ENCODE measurements at places on chromosomes 13 and 19. TPM values are rescaled to one million over a fixed set of nuclear protein-coding genes. Genes with fewer than 3 reads are reported as not detected.

The CGB1 gene
- not detected for total RNA-seq

The BRME1 gene
- 6.1 TPM for total RNA-seq

The TUBB4A gene
- 41.7 TPM for total RNA-seq

The FBXO46 gene
- 44.7 TPM for total RNA-seq

The PSG5 gene
- total RNA-seq, result not detected

The ZNF256 gene
- 7.3 TPM for total RNA-seq

The ICAM4 gene
- not detected for total RNA-seq

The CIRBP gene
- 465 TPM for total RNA-seq

The NRTN gene
- 2.1 TPM for total RNA-seq

The ZNF583 gene
- 11.3 TPM for total RNA-seq

The IRGC gene
- not detected for total RNA-seq

- H3K27me3 ChIP-seq, result no peaks in the 10 kb centered on the region
- no peak for DNase-seq
- no peak overlapping the region for H3K27ac ChIP-seq
These were observed 39.9 kb downstream of the DPRX start for GRCh38 chr19:53671663-53672062.

GRCh38 chr19:53994811-53995210 is 3.4 kb downstream of the CACNG6 start:
- H3K27me3 ChIP-seq, result peaks cover 42% of the 10 kb centered on the region
- H3K4me3 ChIP-seq, result no peak overlapping the region
- no peak for DNase-seq
- no peaks in the 10 kb centered on the region for H3K36me3 ChIP-seq
- H3K4me1 ChIP-seq, result peaks cover 3% of the 10 kb centered on the region

DNA sequence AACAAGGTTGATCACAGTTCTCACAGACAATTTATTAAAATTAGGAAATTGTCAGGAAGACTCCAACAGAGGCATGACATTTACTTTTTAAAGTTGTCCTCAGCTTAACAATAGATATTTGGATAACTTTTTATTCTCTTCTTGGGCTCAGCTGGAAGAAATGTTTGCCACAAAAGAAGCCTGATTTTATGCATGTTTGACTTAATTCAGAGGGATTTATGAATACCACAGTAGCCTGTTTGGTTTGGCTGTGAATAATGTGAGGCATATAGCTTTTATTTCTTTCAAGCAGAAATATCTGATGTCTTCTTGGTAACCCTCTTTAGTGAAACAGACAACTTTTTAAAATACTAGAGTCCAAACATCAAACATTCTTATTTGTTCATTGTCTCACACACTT is 1464.5 kb upstream of the SLC10A2 start:
- H3K36me3 ChIP-seq, result no peaks in the 10 kb centered on the region
- no peak for DNase-seq
- peaks cover 1% of the 10 kb centered on the region for H3K4me1 ChIP-seq
- no peaks in the 10 kb centered on the region for H3K27me3 ChIP-seq

- H3K27me3 ChIP-seq, result peaks cover 14% of the 10 kb centered on the region
- H3K36me3 ChIP-seq, result peaks cover 3% of the 10 kb centered on the region
- H3K4me3 ChIP-seq, result no peak overlapping the region
- no peak for DNase-seq
- no peak overlapping the region for H3K27ac ChIP-seq
- peaks cover 2% of the 10 kb centered on the region for H3K4me1 ChIP-seq
These were observed 9.9 kb upstream of the ZNF227 start for GRCh38 chr19:44202470-44202869.

DNA sequence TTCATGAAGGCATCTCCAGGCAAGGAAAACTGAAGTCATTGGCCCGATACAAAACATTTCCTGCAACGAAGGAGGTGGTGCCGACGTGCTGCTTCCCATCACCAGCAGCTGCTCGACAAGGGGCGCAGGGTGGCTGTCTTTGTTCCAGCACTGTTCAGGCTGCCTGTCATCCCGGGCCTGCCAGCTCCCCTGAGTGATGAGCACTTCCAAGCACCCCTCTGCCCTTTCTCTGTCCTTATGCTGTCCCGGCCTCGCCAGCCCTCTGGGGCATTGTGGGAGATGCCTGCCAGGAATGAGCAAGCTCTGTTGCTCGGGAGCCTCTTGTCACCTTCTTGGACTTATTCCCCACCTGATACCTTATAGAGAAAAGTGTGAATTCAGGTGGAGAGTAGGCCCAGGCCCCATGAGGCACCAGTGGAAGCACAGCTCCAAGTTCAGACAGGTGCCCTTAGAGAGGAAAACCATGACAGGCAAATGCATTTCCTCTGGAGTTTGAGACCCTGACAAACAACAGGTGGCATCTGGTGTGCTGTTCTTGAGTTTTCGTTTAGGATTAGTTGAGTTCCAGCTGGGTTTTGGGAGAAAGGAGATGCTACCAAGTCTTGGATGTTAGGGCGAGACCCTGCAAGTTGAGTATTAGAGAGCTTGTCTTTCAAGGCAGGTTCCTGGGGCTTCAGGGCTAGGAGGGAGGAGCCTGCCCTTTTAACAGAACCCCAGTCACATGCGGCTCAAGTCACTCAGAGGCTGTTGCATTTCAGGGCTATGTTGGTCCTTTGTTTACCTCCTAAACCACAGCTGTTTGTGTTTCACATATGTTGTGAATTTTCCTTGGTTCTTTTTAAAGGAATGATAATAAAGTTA is 21.4 kb downstream of the BBC3 start:
- H3K36me3 ChIP-seq, result peaks cover 31% of the 10 kb centered on the region
- peak overlapping the region; percentile 84 for H3K27ac ChIP-seq
- no peaks in the 10 kb centered on the region for H3K27me3 ChIP-seq
- peaks cover 4% of the 10 kb centered on the region for H3K4me1 ChIP-seq
- no peak overlapping the region for H3K4me3 ChIP-seq

GRCh38 chr19:12825254-12826131 is 8.9 kb downstream of the RTBDN start:
- peak; percentile 56 for DNase-seq
- no peak overlapping the region for H3K4me3 ChIP-seq
- H3K27me3 ChIP-seq, result peaks cover 46% of the 10 kb centered on the region
- peak overlapping the region; percentile 81 for H3K27ac ChIP-seq
- H3K4me1 ChIP-seq, result no peaks in the 10 kb centered on the region

DNA sequence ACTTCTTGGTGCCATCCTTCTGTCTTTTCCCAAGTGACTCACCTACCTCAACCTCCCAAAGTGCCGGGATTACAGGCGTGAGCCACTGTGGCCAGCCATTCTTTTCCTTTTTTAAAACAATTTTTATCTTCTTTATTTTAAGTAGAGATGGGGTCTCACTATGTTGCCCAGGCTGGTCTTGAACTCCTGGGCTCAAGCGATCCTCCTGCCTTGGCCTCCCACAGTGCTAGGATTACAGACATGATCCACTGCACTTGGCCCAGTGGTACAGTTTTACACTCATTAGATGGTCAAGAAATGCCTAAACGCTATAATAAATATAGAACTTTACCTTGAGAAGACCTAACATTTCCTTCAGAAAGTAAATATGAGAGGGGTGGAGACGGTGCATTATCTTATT is 24.5 kb downstream of the GP6 start:
- H3K27ac ChIP-seq, result no peak overlapping the region
- no peaks in the 10 kb centered on the region for H3K4me1 ChIP-seq
- H3K36me3 ChIP-seq, result no peaks in the 10 kb centered on the region
- H3K27me3 ChIP-seq, result peaks cover 46% of the 10 kb centered on the region
- no peak overlapping the region for H3K4me3 ChIP-seq
- DNase-seq, result no peak

GRCh38 chr13:52016296-52016695 is 4.1 kb downstream of the ALG11 start:
- H3K4me1 ChIP-seq, result peaks cover 4% of the 10 kb centered on the region
- no peak overlapping the region for H3K4me3 ChIP-seq
- H3K36me3 ChIP-seq, result peaks cover 25% of the 10 kb centered on the region
- DNase-seq, result no peak
- H3K27me3 ChIP-seq, result no peaks in the 10 kb centered on the region
- no peak overlapping the region for H3K27ac ChIP-seq

- H3K4me3 ChIP-seq, result no peak overlapping the region
- H3K27ac ChIP-seq, result no peak overlapping the region
- DNase-seq, result no peak
- H3K27me3 ChIP-seq, result peaks cover 11% of the 10 kb centered on the region
- H3K36me3 ChIP-seq, result no peaks in the 10 kb centered on the region
- H3K4me1 ChIP-seq, result peaks cover 10% of the 10 kb centered on the region
These were observed 9.7 kb downstream of the MAST3 start for GRCh38 chr19:18107235-18107634.

DNA sequence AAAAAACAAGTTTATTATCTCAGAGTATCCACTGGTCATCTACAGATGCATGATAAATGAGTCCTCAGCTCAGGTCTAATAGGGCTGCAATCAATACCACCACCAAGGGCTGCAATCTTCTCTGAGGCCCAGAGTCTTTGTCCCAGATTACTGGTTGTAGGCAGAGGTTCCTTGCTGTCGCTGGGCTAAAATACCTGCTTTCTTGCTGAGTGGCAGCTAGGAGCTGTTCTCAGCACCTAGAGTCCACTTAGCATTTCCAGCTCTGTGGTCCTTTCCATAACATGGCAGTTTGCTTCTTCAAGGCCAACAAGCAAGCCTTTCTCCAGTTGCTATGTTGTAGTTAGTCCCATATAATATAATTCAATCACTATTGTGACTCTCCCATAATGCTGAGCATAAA is 351.3 kb downstream of the SLITRK1 start:
- no peaks in the 10 kb centered on the region for H3K27me3 ChIP-seq
- H3K36me3 ChIP-seq, result no peaks in the 10 kb centered on the region
- no peaks in the 10 kb centered on the region for H3K4me1 ChIP-seq
- H3K4me3 ChIP-seq, result no peak overlapping the region

DNA sequence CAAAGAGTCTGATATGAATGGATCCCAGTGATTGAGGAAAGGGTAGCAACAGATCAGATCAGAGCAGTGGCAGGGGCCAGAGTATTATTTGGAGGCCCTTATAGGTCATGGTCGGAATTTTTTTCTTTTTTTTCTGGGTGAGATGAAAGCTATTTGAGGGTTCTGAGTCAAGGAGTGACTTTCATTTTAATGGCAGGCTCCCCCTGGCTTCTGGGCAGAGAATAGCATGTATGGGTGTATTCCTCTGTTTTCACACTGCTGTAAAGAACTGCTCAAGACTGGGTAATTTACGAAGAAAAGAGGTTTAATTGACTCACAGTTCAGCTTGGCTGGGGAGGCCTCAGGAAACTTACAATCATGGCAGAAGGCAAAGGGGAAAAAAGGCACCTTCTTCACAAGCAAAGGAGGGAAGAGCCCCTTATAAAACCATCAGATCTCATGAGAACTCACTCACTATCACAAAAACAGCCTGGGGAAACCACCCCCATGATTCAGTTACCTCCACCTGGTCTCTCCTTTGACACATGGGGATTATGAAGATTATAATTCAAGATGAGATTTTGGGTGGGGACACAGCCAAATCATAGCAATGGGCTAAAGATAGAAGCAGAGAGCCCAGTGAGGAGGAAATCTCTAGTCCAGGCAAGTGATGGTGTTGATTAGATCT is 3.0 kb upstream of the SLC6A16 start:
- H3K4me1 ChIP-seq, result peaks cover 3% of the 10 kb centered on the region
- no peak overlapping the region for H3K27ac ChIP-seq

DNA sequence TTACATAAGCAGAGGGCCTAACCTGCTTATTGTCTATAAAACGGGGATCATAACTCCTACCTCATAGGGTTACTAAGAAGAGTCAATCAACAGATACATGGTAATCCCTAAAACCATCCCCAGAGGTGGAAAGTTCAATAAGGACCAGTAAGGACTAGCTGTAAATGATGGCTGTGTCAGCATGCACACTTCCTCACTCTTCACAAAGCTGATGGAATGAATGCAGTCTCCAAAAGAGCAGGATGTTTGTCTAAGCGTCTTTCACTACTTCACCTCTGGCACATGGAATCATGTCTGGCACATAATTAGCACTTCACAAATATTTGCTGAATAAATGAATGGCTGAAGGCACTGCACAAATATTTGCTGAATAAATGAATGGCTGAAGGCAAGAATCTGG is 134.2 kb downstream of the MIPEP start:
- no peak overlapping the region for H3K27ac ChIP-seq
- no peak for DNase-seq
- peaks cover 2% of the 10 kb centered on the region for H3K27me3 ChIP-seq
- H3K36me3 ChIP-seq, result peaks cover 1% of the 10 kb centered on the region
- H3K4me3 ChIP-seq, result no peak overlapping the region

- H3K27me3 ChIP-seq, result no peaks in the 10 kb centered on the region
- no peak for DNase-seq
- no peaks in the 10 kb centered on the region for H3K36me3 ChIP-seq
- no peak overlapping the region for H3K4me3 ChIP-seq
These were observed 55.1 kb upstream of the NBEA start for GRCh38 chr13:34886987-34887386.

DNA sequence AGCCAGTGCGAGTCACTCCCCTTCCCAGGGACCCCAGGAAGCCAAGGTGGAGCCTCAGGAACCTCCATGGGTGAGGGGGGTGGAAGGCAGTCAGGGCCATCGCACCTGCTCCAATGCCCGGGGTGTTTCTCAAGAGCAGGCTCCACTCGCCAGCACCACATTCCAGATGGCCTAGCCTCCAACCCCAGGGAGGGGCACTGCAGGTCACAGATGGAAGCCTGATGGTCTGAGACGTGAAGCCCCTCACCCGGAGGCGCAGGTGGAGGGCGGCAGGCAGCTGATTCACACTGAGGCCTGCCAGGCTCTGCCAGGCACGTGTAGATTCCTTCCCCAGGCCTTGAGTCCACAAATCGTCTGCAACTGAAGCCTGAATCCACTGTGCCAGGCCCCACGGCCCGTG is 23.0 kb upstream of the ISYNA1 start:
- H3K27me3 ChIP-seq, result no peaks in the 10 kb centered on the region
- DNase-seq, result no peak
- H3K4me1 ChIP-seq, result peaks cover 1% of the 10 kb centered on the region
- peaks cover 20% of the 10 kb centered on the region for H3K36me3 ChIP-seq
- no peak overlapping the region for H3K4me3 ChIP-seq
- H3K27ac ChIP-seq, result no peak overlapping the region

DNA sequence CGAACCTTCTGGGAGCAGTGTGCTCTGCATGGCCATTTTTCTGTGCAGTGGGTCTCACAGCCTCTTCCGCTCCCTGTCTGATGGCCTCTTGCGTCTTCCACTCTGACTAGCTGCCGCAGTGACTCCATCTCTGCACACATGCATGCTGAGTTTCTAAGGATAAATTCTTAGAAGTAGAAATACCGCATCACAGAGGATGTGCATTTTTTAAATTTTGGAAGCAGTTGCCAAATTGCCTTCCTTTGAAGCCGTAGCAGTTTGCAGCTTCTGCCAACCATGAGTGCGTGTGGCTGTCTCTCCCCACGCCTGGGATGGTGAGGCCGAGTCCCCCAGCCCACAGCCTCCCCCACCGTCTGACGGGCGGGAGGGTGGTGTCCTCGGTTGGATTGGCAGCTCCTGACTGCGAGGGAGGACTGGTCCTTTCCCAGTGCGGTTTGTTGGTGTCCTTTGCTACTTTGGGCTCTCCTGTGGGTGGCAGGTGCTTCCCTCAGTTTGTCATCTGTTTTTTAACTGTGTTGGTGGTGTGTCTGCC is 9.8 kb downstream of the FZR1 start:
- H3K4me3 ChIP-seq, result no peak overlapping the region
- peaks cover under 1% of the 10 kb centered on the region for H3K36me3 ChIP-seq
- peaks cover 1% of the 10 kb centered on the region for H3K4me1 ChIP-seq
- DNase-seq, result no peak

Data from progenitor cell of endocrine pancreas (in vitro differentiated cells).